ENCODE measurements at places on chromosomes 7 and 10. TPM values are rescaled to one million over a fixed set of nuclear protein-coding genes. Genes with fewer than 3 reads are reported as not detected.

- DNase-seq: no peak
These were observed 12.6 kb upstream of the PRDX3 start for GRCh38 chr10:119190954-119191785.

DNA sequence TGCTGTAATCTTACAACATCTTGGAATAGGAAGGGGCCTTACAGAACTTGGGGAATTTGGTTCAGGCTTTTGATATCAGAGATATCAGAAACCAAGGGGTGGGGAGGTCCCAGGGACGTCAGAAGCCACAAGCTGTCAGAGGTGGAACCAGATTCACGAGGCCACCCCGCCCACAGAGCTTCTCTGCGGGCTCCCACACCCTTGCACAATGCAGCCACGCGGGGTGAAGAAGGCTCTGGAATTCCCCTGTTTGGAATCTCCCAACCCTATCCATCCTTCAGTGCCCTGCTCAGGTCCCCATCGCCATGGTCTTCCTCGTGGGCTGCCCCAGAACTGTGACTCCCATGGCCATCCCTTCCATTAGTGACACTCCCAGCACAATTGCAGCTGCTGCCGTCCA is 247.1 kb upstream of the SHH start:
- DNase-seq: no peak

GRCh38 chr7:27202862-27203134 is 2.9 kb upstream of the HOXA13 start:
- DNase-seq: peak; percentile 35

GRCh38 chr7:101832685-101833375 is 15.4 kb downstream of the CUX1 start:
- DNase-seq: no peak

- DNase-seq: peak; percentile 44
These were observed 152.8 kb downstream of the SGMS1 start for GRCh38 chr10:50470798-50471582.

DNA sequence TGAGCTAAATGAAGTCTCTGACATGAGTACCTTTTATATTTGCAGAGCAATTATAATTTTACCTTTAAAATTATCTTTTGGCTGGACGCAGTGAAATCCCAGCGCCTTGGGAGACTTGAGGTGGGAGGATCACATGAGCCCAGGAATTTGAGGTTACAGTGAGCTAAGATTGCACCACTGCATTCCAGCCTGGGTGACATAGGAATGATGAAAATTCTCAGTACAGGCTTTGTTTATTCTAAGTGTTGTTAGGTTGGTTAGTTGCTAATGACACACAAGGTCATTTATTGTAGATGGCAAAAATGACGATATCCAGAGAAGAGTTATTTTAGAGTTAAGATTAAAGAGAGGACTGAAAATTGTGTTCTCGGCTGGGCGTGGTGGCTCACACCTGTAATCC is 87.6 kb downstream of the XRCC2 start:
- no peak for DNase-seq

- no peak for DNase-seq
These were observed 75.8 kb downstream of the NKX6-2 start for GRCh38 chr10:132710036-132710686.

GRCh38 chr10:47262606-47263533 is 37.1 kb upstream of the GDF10 start:
- DNase-seq: no peak

DNA sequence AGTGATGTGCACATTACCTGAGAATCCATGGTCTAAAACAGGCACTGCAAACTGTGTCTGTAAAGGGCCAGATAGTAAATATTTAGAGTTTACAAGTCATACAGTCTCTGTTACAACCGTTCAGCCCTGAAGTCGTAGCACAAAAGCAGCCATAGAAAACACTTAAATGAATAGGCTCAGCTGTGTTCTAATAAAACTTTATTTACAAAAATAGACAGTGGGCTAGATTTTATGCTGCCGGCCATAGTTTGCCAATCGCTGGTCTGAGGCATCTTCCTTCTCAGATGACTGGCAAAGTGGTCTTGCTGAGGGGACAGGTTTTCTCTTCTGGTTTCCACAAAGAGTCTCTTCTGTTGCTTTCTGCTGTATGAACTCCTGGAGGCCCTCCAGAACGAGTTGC is 121.7 kb downstream of the EMX2 start:
- no peak for DNase-seq

GRCh38 chr10:58734664-58735063 is 222.0 kb downstream of the BICC1 start:
- DNase-seq: no peak

DNA sequence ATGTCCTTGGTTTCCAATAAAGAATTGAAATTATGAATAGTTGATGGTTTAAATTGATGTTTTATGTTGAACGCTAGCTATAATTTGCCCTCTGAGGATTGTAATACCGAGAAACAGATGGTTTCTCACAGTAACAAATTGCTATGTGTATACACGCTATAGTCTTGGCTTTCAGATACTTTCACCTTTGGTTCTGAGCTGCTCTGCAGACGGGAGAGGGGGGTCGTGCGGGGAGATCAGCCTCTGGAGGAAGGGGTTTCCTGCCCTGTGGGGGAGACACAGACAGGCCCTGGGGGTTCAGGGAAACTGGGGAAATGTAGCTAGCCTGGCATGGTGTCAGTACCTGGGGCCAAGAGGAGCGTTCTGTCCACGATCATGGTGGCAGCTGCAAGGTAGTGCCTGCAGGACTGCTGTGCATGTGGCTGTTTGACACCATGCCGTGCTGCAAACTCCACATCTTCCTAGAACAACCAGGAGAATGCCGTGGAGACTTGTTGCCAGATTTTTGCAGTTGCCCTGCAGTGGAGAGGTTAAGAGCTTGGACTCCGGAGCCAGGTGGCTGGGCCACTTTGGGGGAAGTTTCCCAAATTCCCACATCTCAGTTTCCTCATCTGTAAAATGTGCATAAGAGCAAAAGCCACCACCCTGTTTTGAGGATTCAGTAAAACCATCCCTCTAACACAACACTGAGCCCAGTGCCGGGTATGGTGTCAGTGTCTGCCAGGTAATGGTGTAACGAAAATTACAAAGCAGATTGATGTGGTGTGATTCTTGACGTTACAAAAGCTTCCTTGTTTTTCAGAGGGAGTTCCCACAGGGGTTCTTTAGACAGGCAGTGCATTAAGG is 167.9 kb downstream of the CUX1 start:
- no peak for DNase-seq

DNA sequence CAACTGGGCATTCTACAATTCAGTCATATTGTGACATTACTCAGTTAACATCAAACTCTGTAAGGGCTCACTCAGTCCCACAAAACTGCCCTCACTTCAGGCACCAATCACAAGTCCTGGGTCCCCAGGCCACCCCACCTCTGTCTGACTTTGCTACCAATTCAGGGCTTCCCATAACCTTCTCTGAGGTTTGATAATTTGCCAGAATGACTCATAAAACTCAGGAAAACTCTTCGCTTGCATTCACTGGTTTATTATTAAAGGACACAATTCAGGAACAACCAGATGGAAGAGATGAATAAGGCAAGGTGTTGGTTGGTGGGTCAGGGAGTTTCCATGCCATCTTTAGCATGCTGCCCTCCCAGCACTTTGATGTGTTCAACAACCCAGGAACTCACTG is 41.3 kb downstream of the AVL9 start:
- DNase-seq: no peak

- no peak for DNase-seq
These were observed 150.0 kb upstream of the IGFBP3 start for GRCh38 chr7:46071076-46071475.

Gene CNNM1
- 0.35 TPM for total RNA-seq

Gene OR6V1
- total RNA-seq: not detected

Gene AKR1E2
- 8.6 TPM for total RNA-seq

Gene CADPS2
- total RNA-seq: 15.2 TPM

Gene FGL2
- total RNA-seq: 6.4 TPM

Gene FOXI2
- total RNA-seq: 0.08 TPM
